HCT116 (cell line): ENCODE measurements at places on chromosomes 12 and 14. TPM values are rescaled to one million over a fixed set of nuclear protein-coding genes. Genes with fewer than 3 reads are reported as not detected.

KRT79 gene
- not detected for total RNA-seq

ART4 gene
- total RNA-seq: not detected

CLEC6A gene
- total RNA-seq: not detected

DPY19L2 gene
- total RNA-seq: not detected

TBC1D30 gene
- total RNA-seq: 24.1 TPM

- no peak for DNase-seq
Observed at GRCh38 chr12:58067610-58068387, 126.4 kb downstream of the ATP23 start.

GRCh38 chr12:32010631-32011336 is 51.6 kb downstream of the RESF1 start:
- no peak for DNase-seq

- DNase-seq: peak; percentile 39
Observed at GRCh38 chr14:22882529-22883172, 371 bp upstream of the REM2 start.

DNA sequence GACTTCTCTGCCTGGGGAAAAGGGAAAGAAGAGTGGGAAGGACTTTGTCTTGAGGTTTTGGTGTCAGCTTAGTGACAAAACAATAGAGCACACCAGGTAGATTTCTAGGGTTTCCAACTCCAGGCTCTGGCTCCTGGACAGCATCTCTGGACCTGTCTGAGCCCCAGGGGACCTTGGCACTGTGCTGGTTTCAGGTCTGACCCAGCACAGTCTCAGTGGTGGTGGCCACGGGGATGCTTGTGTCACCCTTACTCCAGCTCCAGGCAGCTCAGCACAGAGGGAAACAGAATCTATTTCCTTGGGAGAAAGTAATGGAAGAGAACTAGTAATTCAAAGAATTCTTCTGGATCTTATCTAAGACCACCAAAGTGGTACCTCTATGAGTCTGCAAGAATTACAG is 11.1 kb upstream of the CKAP4 start:
- DNase-seq: no peak

DNA sequence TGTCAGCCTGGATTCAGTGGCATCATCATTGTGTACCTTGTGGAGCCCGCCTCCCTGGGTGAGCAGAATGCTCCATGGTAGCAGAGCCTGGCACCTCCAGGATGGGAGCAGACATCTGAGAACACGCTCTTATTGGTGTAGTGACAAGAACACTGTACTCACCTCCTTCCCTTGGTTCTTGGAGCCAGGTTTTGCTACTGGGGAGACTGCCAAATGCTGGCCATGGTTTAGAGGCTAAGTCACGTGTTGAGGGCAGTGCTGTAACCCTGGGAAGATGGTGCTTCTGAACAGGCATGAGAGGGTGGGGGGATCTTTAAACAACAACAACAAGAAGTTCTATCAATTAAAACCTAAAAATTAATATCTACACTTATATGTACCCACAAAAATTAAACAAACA is 47.6 kb upstream of the ASPG start:
- DNase-seq: no peak

DNA sequence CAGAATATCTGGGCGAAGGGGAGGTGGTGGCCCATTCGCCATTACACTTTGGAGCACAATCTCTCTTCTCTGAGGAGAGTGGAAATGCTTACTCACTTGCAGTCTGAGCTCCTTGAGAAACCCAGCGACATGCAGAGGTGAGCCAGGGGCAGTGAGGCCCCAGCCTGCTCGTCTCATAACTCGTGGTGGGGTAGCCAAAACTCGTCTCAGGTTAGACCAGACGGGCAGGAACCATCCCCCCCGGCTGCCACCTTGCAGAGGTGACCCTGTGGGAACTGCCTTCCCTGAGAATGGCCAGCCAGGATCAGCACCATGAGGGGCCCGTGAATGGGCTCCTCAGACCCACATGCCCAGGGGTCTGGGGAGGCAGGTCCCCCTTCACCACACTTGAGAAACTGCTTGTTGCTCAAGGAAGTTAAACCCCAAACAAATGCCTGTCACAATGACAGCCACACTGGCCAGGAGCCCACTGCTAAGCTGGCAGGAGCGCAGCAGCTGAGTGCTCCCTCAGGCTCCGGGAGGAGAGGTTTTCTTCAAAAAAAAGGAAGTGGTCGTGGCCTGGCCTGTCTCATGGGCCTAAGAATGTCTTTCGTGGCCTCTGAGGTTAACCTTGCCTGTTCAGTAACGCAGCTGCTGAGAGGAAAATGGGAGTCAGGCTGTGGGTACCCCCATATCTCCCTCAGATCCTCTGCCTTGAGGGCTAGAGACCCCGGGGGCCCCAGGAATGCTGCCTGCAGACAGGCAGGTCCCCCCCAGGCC is 9.2 kb upstream of the ALDH2 start:
- DNase-seq: no peak

DNA sequence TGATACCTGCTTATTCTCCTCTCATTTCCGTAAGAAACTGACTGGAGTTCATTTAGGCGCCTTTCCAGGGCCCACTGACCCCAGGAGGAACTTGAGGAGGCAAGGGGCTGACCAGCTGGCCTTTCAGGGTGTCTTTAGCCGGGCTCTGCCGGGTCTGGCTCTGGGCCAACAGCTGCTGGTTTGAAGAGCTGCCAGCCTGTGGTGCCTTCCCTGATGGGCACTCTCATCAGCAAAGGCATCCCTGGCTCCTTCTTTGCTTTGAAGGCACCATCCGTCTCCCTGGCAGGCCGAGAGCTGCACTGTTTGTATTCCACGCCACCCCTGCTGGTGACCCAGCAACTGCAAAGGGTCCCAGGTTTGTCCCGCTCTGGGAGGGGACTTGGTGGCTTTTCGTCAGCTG is 42.0 kb downstream of the IQSEC3 start:
- no peak for DNase-seq

DNA sequence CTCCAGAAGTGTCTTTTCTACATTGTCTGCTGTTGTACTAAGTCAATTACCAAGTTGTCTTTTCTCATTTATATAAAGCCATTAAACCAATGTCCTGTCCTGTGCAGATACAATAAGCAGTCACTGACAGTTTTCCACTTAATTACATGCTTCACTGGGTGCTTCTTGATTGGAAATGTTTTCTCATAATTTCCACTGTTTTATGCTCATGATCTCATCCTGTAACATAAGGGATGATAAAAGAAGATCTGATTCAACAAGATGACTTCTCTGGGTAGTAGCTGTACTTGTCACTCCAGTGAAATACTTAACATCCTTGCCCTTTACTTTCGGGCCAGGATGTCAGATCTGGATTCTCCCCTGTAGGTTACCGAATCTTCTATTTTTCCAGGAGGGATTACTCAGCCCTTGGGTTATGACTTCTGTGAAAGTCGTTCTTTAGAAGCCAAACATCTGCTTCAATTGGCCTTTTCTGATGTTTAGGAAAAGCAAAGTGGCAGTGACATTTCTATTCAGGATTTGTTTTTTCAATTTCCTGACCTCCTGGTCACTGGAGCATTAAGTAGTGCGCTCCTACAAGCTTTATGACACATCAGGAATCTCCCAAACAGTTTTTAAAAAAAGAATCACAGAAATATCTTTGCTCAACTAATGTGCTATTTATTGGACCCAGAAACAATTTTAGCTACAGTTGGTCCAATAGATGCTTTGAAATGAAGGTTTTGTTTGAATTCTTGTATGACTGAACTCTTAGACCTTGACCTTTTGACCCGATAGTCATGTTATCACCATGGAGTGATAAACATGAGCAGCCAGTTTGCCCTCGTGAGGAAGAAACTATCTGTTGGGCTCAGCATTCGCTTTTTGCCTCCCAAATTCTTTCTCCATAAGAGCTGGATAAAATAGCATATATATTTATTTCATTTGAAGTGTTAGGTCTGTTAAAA is 234.5 kb upstream of the SSTR1 start:
- DNase-seq: no peak
